Keratinocyte (primary cell): ENCODE measurements at places on chromosomes 4 and X. TPM values are rescaled to one million over a fixed set of nuclear protein-coding genes. Genes with fewer than 3 reads are reported as not detected.

DNA sequence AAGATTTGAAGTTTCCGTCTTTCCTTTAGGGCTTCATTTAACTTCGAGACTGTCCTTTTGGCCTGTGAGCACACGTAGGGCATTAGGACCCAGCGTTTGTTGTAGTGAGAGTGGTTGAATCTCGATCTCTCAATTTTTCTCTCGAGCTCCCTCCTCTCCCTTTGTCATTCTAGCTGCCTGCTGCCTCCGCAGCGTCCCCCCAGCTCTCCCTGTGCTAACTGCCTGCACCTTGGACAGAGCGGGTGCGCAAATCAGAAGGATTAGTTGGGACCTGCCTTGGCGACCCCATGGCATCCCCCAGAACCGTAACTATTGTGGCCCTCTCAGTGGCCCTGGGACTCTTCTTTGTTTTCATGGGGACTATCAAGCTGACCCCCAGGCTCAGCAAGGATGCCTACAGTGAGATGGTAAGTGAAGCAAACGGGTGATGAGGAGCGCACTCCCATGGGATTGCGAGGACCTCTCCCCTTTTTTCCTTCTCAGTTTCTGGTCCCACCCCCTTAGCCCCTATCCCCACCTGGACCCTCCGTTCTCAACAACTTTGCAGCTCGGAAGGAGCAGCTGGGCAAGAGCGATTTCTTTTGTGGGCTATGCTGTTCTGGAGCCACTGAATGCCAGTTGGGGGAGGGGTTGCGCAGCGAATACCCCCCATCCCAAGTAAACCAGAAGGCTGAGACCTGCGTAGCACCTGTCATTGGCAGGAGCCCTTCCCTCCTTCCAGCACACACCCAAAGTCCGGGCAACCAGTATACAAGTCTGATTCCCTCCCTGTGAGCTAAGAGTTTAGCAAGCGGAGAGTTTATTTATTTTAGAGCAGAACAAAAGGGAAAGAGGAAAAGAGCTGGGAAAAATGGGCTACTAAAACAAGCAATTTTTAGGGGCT, at the start of gene TMEM35A:
TMEM35A (plus strand) TSS at position 164 of the 883 bp plus-strand sequence; CDS start at position 288, 124 bp downstream.
- no peak for DNase-seq

GRCh38 chr4:38210396-38211114, 250.4 kb downstream of the PTTG2 start:
- no peak for DNase-seq

GRCh38 chrX:39158801-39159657, 357.8 kb downstream of the MID1IP1 start:
- no peak for DNase-seq

- no peak for DNase-seq
Measured at GRCh38 chrX:40169193-40170101, 71.7 kb upstream of the BCOR start.

DNA sequence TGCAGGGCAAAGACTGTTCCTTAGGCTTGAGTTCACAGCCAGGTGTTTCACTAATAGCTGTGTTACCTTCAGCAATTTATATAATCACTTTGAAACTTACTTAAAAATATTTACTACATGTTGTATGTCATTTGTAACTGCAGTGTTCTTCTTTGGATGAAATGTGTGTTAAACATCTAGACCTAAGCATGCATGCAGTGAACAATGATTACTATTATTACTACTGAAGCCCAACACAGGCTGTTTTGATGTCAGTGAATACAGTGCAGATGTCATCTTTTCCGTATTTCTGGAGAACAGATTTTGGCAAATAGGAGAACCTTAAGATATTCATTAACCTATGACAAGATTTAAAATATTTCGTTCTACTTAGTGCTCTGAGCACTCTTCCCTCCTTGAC, 101.8 kb upstream of the ANK2 start:
- DNase-seq = no peak

- no peak for DNase-seq
Measured at GRCh38 chr4:7171191-7171900, 21.0 kb upstream of the SORCS2 start.

DNA sequence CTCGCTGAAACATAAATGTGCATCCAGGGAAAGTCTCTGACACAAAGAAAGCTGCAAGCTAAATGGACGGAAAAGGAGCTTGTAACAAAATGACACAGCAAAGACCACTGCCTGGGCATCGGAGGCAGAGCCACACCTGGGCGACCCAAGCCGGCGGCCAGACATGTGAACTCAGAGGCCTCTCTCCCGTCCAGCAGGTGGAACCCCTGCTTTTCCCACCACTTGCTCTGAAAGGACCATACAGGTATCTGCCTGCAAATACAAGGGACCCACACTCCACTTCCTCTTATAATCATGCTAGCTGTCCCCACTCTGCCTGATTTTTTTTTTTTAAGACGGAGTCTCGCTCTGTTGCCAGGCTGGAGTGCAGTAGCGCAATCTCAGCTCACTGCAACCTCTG, 12.0 kb downstream of the CPLX1 start:
- DNase-seq = no peak

GRCh38 chrX:101410461-101410860, 2.4 kb downstream of the HNRNPH2 start:
- DNase-seq = no peak

GRCh38 chr4:1241466-1241935, 7.4 kb downstream of the CTBP1 start:
- DNase-seq = no peak

DNA sequence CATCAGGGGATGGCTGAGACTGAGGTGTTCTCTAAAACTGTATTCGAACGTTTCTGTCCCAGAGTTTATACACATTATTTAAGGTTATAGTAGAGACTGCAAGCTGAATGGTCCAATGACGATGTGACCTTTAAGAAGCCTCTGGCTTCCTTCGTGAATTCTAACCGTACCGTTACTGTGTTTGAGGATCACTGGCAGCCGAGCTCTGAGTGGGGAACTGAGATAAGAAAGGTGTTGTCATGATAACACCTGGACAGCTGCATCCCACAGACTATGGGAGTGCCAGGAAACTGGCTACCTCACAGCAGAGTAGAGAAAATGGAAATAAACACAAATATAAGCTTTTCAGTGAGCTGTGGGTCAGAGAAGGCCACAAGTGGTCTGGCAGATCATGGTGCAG, 59.0 kb downstream of the HMGB2 start:
- DNase-seq = no peak

- DNase-seq = no peak
Measured at GRCh38 chr4:86393749-86394148, 33.9 kb upstream of the MAPK10 start.

- no peak for DNase-seq
Measured at GRCh38 chr4:106297245-106298035, 18.6 kb downstream of the TBCK start.

GRCh38 chr4:160318567-160319220, 1215.8 kb downstream of the RAPGEF2 start:
- DNase-seq = no peak

- DNase-seq = no peak
Measured at GRCh38 chr4:63049278-63049677, 1360.0 kb downstream of the TECRL start.

- DNase-seq = no peak
Measured at GRCh38 chr4:2378898-2379297, 39.5 kb downstream of the ZFYVE28 start.

DNA sequence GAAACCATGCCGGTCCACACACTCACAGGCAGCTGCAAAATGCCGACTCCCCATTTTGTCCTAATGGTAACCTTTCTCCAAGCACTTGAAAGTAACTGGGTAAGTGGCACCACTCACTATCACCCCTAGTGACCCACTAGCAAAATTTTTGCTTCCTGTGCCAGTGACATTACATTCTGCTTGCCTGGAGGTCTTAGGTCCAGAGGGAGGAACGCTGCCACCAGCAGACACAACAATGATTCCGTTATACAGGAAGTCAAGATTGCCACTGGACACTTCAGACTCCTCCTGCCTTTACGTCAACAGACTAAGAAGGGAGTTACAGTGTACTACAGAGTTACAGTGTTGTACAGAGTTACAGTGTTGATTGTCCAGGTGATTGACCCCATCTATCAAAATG, 11.8 kb upstream of the TMEM192 start:
- DNase-seq = no peak

GRCh38 chrX:96929036-96929435, 45.3 kb downstream of the RPA4 start:
- no peak for DNase-seq

GRCh38 chr4:36099509-36099908, 144.8 kb downstream of the ARAP2 start:
- no peak for DNase-seq

GRCh38 chrX:40734971-40735324, 394 bp downstream of the MED14 start:
- no peak for DNase-seq

GRCh38 chr4:17945303-17945702, 76.3 kb downstream of the LCORL start:
- DNase-seq = no peak

ZNF674 gene
- polyA plus RNA-seq = 1.4 to 2.7 TPM (median 2.1 TPM) in 3 replicates

ARR3 gene
- not detected in 3 replicates for polyA plus RNA-seq

USP17L13 gene
- polyA plus RNA-seq = not detected in 3 replicates

SPIN2A gene
- polyA plus RNA-seq = 0.17 to 0.42 TPM (median 0.32 TPM) in 3 replicates

SMIM43 gene
- 0.03 TPM in 1 of 3 replicates, not detected in the others for polyA plus RNA-seq
